ENCODE measurements at places on chromosomes 7 and 10.

DNA sequence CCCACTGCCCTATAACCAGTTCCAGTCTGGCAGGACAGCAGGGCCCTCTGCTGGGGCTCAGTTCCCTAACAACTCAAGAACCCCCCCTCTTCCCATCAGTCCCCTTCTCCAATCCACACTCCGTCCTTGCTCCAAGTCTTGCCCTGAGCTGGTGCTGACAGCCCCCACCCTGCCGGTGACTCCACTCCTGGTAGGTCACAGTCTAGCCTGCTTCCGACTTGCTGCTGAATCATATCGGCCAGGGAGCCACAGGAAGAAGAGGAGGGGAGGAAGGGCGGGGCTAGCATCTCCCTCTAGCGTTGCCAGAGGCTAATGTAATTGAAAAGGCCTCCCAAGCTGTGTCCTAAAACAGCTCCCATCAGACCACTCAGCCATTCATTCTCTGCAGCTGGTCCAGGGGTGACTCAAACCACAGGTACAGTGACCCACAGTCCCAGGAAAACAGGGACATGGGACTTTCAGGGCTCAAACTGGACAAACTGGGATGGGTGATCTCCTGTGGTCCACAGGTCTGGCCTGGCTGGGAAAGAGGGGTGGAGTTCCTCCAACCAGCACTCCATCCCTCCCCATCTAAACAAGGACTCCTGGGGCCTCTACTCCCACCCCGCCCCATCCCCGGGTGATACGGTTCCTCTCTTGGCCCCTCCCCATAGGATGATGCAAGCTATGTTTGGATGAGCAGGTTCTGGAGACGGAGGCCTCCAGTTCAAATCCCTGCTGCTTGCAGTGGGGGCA, 158.8 kb downstream of the SH3PXD2A start:
- no peak for DNase-seq

DNA sequence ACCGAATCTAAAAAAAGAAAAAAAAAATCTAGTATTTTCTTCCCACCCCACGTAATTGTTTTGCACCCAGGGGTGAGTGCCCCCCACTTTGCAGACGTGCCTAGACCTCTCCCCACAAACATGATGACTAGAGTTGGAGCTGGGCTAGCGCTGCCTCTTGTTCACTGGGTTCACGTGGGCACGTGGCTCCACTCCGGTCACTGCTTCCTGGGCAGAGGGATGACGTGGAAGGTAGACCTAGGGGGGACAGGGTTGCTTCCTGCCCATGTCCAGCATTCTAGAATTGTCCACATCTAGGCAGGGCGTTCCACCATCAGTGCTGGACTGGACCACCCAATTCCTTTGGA, 861 bp upstream of the LIMK1 start:
- DNase-seq: no peak

- no peak for DNase-seq
These were observed 3.4 kb downstream of the GFRA1 start for GRCh38 chr10:116269619-116270018.

GRCh38 chr7:113628948-113629847, 289.6 kb downstream of the PPP1R3A start:
- DNase-seq: no peak

DNA sequence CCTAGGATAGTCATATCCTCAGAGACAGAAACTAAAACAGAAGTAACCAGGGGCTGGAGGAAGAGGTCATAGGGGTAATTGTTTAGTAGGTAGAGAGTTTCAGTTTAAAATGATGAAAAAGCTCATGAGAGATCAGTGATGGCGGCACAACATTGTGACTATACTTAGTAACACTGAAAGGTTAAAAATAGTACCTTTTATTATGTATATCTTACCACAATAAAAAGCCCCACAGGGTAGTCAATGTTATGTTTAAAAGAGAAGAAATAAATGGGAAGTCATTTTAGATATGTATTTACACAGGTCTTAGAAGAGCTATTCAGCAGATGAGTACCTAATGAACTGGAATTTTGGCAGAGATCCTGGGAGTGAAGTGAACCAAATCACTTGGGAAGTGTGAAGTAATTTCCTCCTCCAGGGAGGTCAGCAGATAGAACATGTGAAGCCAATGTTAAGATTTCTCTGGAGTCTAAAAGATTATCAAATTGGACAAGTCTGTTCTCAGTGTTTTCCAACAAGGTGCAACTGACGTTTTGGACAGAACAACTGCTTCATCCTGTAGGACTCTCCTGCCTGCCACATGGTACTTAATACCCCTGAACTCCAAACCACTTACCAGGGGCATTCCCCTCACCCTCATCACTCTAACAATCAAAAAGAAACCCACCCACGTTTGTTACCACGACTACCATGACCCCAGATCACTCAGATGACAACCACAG, 6.4 kb downstream of the CDCA7L start:
- no peak for DNase-seq

- DNase-seq: no peak
These were observed 4.4 kb downstream of the LARP4B start for GRCh38 chr10:927131-927530.

- no peak for DNase-seq
These were observed 25.4 kb upstream of the PRXL2A start for GRCh38 chr10:80382989-80383388.

- DNase-seq: no peak
These were observed 22.3 kb upstream of the ARHGAP22 start for GRCh38 chr10:48626986-48627731.

GRCh38 chr7:2213551-2214215, 19.1 kb downstream of the MAD1L1 start:
- no peak for DNase-seq

- no peak for DNase-seq
These were observed 5.9 kb downstream of the TSPAN33 start for GRCh38 chr7:129150199-129150996.

GRCh38 chr10:117374506-117375359, 507 bp downstream of the PDZD8 start:
- no peak for DNase-seq

DNA sequence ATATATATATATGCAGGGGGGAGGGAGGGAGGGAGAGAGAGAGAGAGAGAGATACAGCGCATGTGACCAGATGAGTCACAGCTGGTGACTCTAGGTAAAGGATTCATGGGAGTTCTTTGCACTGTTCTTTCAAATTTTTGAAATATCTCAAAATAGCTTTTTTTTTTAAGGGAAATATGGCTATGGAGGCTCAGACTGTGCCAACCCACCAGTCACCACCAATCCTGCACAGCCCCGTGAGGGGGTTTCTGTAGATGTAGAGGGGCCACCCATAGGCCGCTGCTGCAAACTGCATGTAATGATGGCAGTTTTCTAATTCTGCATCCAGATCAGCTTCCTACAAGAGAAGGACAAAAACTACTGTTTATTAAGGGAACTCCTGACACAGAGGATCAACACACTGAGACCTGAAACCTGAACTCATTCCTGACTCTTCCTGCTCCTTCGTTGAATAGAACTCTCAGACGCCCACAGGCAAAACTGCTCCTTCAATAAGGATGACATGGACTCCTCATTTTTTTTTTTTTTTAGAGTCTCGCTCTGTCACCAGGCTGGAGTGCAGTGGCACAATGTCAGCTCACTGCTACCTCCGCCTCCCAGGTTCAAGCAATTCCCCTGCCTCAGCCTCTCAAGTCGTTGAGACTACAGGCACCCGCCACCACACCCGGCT, 17.3 kb downstream of the DAGLB start:
- no peak for DNase-seq

DNA sequence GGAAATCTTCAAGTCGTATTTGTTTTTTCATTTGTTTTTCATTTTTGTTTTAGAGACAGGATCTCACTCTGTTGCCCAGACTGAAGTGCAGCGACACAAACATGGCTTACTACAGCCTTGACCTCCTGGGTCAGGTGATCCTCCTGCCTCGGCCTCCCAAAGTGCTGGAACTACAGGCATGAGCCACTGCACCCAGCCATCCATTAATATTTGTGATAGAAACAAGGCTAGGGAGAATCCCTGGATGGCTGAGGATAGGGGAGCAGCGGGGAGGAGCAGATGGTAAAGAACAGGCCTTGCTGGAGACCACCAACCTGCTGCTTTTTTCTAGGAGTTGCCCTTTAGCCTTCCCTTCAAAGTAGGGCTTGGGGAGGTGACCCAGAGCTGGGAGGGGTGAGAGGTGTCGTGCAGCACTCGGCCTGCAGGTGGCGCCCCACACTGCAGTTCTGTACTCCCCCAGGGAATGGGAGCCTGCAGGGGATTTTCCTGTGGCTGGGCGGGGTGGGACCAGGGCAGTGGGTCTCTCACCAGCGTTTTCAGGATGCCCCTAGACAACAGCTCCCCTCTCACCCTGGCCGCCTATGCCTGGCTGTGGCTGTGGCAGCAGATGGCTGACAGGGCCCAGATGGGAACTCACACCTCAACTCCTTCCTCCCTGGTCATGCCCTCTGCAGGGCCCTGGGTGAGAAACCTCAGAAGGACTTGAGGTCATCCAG, 12.6 kb upstream of the CDH23 start:
- peak; percentile 62 for DNase-seq

- no peak for DNase-seq
These were observed 281.7 kb downstream of the NEBL start for GRCh38 chr10:20615395-20615794.

- DNase-seq: no peak
These were observed 1584.4 kb upstream of the LRRTM3 start for GRCh38 chr10:65341323-65341925.

DNA sequence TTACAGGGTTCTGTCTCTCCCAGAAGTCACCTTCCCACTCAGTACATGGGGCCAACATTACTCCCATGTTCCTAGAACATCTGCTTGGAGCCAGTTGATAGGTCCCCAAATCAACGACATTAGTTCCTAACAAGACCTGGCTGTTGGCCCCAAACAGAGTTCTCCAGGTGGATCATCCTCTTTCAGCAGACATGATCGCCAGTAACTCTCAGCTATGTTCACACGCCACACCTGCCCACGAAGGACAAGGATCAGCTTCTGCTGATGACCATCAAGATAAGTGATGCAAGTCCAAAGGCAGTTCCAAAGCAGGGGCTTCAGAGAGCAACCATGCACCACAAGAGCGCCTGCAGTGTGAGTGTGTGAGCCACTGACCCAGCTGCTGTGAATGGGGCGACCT, 11.0 kb downstream of the ZNF777 start:
- DNase-seq: no peak

DNA sequence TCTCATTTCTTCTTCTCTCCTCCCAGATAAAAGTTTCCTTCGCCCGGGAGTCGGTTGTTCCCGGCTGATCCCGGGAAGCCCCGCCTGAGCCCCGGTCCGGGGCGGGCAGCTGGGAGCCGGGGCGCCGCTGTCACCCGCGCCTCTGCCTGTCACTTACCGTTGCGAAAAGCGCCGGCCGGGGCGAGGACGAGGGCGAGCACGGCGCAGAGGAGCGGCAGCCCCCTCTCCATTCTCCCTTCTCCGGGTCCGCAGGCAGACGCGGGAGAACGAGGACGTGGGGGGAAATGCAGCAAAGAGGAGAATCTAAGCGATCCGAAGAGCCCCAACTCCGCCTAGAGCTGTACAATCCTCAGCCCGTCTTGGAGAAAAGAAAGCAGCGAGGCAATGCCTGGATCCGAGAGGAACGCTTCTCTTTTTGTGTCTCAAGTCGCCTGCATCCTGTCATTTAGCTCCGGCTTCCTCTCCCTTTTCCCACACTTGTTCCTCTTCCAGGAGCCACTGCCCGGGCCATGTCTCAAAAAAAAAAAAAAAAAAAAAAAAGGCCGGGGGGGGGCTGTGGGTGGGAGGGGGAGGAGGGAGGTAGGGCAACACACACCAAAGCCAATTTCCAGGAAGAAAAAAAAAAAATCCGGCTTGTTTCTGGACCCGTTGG, at the start of gene NRP1:
TSS of gene NRP1 (minus strand) at position 515 of the 652 bp plus-strand sequence. CDS start at position 230, 285 bp downstream.
- DNase-seq: no peak

DNA sequence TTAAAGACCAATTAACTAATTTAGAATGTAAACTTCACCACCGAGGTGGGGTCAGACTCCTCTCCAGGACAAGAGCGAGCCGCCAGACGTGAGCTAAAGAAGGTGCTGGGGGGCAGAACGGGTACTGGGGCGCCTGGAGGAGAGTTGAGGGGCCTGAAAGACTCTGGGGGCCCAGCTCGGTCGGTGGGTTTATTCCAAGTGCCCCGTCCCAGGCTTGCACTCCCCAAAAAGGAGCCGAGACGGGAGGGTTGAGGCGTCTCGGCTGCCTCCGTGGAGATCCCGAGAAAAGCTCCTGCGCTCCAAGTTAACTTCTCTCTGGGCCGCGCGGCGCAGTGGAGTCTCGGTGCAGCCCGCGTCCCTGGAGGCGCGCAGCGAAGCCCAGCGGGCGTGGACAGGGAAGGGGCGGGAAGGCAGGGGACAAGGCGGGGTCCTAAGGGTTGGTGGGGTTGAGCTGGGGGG, 553.3 kb downstream of the TFEC start:
- no peak for DNase-seq

GRCh38 chr7:138032770-138033169, 30.9 kb upstream of the CREB3L2 start:
- no peak for DNase-seq

GRCh38 chr10:109993551-109994330, 14.0 kb upstream of the ADD3 start:
- DNase-seq: no peak

DNA sequence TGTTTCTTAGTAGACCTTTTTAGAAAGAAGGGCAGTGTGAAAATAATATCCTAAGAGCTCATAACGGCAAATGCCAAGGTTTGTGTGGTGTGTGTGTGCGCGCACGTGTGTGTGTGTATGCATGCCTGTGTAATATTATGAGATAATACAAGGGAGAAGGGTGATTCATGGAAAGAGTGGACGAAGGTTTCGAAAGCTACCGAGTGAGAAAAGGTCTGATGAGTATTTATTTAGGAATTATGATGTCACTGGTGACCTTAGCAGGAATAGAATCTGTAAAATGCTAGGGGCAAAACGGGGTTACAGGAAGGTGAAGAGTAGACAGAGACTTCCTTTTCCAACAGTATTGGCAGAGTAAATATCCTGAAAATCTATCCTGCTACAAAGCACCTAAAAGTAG, 107.3 kb downstream of the AHR start:
- no peak for DNase-seq

GRCh38 chr7:138248609-138249008, 172.3 kb downstream of the AKR1D1 start:
- DNase-seq: no peak

DNA sequence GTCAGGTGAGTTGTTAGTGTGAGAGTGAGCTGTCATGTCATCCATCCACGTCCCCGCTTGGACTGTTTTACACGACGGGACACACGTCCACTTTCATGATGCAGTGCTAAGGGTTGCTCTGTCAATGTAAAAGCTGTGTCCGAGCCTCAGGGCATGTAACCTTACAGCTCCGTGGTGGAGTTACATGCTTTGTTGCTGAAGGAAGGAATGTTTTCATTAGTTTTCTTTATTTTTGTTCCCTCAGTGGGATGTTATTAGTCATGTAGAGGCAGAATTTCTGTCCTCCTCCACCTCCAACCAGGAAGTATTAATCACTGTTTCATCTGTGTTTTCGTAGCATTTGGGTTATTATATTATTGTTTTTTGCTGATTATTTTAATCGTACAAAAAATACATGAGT, 88.6 kb downstream of the NRG3 start:
- no peak for DNase-seq

DNA sequence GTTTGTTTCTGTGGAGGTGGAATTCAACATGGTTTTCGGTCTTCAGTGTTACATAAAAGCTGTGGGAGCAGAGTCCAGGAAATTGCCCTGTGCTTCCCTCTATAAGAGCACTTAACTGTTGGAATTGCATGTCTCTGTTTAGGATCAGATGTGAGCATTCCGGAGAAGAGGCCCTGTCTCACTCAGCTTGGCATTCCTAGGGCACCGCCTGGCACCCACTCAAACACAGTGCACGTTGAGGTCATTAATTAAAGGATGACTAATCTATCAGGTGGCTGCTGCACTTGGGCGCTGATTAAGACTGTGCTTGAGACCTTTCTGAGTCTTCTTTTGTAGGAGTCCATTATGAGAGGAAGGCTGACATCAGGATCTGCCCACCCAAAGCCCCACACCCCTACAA, 82.8 kb upstream of the VIPR2 start:
- DNase-seq: no peak

- no peak for DNase-seq
These were observed 1.6 kb downstream of the FAM53B start for GRCh38 chr10:124742413-124743190.
